ENCODE measurements at places on chromosomes 3 and 15.

DNA sequence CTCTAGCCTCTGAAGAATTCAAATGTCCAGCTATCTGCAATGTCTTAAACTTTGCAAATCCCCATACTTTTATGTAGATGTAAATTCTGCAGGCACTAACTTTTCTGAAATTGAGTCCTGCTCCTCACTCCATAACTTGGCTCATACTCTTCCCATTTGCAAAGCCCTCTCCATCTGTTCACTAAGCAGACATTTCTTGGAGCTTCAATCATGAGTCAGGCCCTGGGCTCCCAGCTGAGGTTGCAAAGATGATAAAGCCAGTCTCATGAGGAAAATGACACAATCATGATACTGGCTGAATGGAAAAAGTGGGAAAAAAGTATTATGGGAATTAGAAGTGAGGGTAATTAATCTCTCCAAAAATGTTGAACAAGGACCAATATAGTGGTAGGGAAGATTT lies 507.6 kb downstream of the NR2F2 start:
- no peak for DNase-seq

DNA sequence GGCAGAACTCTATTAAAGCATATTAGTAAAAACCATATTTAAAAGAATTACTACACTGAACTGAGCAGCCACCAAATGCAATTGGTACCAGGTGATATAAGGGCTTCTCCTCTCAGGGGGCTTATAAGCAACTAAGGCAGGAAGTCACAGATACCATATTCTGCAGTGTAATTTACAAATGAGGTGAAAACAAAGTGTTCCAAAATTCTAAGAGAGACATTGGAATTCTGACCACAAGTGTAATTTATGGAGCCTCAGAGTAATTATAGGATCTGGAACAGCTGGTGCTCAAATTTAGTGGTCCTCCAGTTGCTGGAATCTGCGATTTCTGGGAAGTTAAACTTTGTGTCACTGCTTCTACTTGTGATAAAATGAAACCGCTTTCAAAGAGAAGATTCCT lies 3.1 kb upstream of the NR1I2 start:
- DNase-seq: no peak

- DNase-seq: no peak
These were observed 68.9 kb upstream of the CSPG5 start for GRCh38 chr3:47647550-47647949.

GRCh38 chr3:140823106-140823505 lies 118.5 kb upstream of the SLC25A36 start:
- DNase-seq: no peak

DNA sequence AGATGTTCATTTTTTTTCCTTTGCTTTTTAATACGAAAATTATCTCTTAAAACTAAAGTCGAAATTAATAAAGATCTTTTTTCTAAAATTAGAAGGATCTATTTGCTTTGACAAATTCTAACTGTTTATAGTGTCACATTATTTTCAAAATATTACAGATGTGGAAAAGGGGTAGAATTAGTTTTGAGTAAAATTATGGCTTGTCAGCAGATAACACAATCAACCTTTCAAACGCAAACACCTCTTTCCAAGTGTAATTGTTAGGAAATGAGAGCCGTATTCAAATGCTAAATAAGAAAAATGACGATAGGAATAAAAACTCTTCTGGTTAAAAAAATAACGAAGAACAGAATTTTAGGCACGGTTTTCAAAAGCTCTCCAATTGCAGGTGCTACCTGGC lies 704.7 kb downstream of the NLGN1 start:
- no peak for DNase-seq

- no peak for DNase-seq
These were observed 10.6 kb downstream of the RAB6B start for GRCh38 chr3:133884887-133885711.
